Daoy (cell line): ENCODE measurements at places on chromosomes 2 and 18.

GRCh38 chr2:71610671-71611070, 157.3 kb downstream of the DYSF start:
- DNase-seq, result no peak

DNA sequence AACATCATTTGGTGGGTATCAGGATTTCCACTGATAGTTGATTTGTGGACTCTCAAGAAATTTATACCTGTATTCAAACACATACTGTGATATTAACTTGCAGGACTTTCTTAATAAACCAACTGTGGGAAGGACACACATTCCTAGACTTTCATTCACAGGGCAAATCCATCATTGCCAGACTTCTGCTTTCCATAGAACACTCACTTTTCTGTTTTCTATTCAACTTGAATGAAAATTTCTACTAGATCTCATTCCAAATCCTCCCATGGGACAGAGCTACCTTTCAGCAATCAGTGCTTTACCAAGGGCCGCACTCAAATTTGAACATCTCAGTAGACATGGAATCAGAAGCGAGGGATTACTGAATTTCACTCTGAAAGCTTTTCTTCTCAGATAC, 612.5 kb downstream of the IRS1 start:
- DNase-seq, result no peak

GRCh38 chr2:41933585-41934320, 114.1 kb upstream of the PKDCC start:
- DNase-seq, result peak; percentile 81

GRCh38 chr2:143255086-143255485, 125.9 kb downstream of the ARHGAP15 start:
- no peak for DNase-seq

DNA sequence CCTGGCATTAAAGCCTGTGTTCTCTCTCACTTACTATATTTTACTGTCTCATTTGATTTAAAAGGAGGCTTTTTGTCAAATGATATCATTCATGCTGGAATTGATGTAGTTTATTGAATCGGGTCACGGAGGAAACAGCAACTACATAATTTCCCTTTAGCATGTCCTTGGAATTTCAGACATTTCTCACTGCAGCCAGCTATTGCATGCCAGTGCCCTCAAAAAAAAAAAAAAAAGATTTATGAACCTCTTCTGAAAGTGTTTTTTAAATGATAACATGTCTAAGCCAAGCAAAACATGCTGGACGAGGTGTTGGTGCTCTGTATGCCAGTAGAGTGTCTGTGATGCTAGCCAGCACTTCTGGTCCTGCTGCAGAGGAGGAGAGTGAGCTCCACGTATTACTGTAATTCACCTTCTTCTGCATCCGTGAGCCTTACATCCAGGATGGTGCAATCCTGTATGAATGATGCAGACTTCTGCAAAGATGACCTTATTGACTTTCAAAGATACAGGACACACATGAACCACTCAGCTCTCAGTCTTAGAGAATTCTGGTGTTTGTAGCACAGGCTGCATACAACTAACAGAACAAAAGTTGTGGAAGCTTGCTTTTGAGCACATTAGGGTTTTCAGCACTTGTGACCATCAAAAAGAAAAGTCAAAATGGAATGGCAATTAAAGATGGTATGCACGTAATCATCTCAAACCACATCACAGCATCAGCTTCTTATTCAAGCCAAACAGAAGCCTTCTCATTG, 31.1 kb downstream of the UGP2 start:
- DNase-seq, result no peak

- DNase-seq, result peak; percentile 9
Measured at GRCh38 chr2:48600917-48601316, 16.7 kb upstream of the GTF2A1L start.

GRCh38 chr2:240162032-240162431, 21.6 kb upstream of the OTOS start:
- DNase-seq, result no peak

DNA sequence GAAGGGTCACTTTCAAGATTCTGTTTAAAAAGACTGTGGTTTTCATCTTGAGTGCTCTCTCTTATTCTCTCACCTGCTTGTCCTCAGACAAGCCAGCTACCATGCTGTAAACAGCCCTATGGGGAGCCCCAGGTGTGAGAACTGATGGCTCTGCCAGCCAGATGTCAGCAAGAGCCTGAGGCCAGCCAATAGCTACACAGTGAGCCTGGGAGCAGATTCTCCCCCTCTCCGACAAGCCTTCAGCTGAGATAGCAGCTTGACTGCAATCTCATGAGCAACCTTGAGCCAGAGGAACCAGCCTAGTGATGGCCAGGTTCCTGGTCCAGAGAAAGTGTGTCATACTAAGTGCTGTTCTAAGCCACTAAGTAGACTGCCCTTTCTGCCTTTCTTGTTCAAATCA, 272.1 kb downstream of the NAPG start:
- DNase-seq, result no peak

GRCh38 chr2:172050479-172051125, 34.7 kb upstream of the DLX1 start:
- DNase-seq, result no peak

- DNase-seq, result peak; percentile 43
Measured at GRCh38 chr2:71925268-71926088, 222.2 kb downstream of the CYP26B1 start.

DNA sequence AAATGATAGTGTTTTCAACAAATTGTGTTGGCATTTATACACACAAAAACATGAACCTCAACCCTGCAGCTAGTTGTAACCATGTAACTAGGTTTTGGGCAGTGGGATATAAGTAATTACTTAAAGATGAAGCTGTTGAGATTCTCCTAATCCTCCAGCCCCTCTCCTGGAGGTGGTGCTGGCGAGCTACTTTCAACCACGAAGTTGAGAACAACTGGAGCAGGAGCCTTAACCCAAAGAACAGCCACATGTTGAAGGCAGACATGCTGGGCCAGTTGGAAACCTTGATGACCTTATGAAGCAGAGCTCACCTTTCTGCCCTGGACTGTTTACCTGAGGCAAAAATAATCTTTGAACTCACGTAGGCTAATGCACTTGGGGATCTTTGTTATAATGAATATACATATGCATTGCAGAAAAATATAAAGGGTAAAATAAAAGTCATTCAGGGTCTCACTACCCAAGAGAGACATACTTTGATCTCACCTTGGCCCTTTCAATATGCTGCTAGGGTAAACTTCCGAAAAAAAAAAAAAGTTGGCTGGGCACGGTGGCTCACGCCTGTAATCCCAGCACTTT, 89.6 kb upstream of the NPAS2 start:
- DNase-seq, result peak; percentile 80

DNA sequence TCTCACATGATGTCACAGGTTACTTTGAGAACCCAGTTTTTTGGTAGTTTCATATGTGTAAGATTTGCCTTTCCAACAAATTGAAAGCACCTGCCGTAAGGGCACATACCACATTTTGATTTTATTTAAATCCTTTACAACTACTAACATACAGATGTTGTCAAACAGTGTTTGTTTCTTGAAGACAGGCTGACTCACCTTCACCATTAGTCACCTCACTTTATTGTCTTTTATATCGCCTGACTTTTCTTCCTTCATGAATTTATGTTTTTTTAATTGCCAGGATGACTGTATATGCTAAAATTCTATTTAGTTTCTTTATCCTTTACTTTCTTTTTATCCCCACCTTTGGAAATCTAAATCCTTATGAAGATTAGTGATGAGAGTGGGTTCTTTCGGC, 886.7 kb downstream of the SUCLG1 start:
- DNase-seq, result no peak

DNA sequence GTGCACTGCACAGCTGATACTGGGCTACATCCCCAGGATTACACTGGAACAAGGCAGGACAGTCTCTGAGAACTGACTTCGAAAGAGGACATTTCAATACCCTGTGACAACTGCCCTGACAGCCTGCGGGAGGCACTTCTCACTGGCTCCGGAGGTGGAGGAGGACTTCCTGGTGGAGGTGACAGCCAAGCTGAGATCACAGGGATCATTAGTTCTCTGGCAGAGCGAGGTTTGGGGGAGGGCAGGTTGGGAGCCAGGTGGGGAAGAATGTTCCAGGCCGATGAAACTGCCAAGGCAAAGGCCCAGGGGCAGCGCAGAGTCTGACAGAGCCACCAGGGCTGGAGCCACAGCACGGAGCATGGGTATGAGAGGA, 28.0 kb upstream of the NPAS2 start:
- no peak for DNase-seq

DNA sequence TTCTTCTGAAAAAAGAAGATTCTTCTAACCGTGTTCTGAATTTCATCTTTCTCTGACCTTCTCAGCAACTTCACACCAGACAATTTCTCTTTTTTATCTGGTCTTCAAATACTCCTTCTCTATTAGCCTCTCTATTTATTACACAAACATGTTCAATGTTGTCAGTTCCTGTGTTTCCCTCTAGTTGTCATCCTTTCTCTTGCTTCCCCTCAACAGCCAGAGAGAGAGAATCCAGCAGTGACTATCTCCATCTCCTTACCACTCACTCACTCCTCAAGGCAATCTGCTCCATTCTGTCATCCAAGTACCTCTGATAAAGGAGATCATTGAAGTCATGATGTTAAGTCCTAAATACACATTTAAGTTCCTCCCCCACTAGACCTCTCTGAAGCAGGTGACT, 491.9 kb upstream of the CHAC2 start:
- no peak for DNase-seq

DNA sequence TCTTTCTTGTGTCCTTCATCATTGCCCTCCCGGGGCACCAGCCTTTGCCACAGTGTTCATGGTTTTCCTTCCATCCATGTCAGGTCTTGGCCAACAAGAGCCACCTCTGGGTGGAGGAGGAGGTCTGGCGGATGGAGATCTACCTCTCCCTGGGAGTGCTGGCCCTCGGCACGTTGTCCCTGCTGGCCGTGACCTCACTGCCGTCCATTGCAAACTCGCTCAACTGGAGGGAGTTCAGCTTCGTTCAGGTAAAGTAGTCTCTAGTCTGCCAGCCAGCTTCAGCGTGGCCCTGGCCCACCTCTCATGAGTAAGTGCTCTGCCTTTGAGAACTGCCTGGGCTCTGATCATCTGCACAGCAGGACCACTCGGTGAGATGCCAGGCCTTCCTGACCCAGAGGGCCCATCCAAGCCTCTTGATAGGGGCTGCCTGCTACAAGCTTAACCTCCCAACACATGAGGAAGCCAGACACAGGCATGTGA, 31.0 kb downstream of the STEAP3 start:
- DNase-seq, result no peak

GRCh38 chr18:12423820-12424219, 16.1 kb downstream of the PRELID3A start:
- no peak for DNase-seq

- DNase-seq, result no peak
Measured at GRCh38 chr2:200353874-200354273, 47.4 kb downstream of the SPATS2L start.

DNA sequence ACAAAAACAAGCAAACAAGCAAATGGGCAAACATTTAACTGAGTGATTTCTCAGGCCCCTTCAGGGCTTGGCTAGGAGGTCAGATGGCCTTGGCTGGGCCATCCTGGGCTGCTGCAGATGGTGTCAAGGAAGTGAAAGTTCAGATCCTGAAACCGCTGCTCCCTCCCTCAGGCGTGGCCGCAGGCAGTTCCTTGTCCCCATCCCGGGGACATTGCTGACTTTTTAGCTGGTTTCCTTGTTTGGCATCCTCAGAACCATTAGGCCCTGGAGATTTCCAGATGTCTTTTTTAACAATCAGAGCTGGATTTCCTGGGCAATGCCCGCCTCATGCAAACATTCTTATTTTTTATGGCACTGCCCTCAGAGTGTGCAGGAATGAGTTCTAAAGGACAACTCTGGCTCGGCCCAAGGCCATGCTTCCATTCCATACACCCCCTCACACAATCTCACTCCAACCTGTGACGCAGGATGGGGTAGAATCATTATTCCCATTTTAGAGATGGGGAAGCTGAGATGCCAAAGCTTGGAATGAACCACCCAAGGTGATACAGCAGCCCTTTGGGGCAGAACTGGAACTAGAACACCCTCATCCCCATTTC, 86.1 kb upstream of the ZCCHC2 start:
- no peak for DNase-seq

DNA sequence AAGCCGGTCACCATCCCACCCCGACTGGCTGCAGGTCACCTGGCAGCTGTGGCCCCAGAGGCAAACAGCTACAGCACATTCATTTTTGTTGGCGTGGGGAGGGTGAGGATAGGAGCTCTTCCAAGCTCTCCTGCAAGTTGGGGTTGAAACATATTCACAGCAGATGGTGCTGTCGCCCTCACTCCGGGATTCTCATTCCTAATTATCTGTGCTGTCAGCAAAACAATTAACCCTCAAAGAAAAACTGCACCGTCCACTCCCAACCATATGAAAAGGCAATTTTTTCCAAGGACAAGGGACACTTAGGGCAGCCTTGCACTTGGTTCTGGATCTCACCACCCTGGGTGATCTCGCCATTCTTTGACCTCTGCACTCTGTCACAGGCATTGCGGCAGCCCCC, 68.6 kb downstream of the ZBTB7C start:
- DNase-seq, result no peak

GRCh38 chr2:131029812-131030211, 63.4 kb downstream of the FAM168B start:
- DNase-seq, result no peak

- DNase-seq, result no peak
Measured at GRCh38 chr18:43932140-43932539, 654.9 kb upstream of the SYT4 start.

GRCh38 chr2:10350761-10351160, 48.1 kb downstream of the HPCAL1 start:
- no peak for DNase-seq

DNA sequence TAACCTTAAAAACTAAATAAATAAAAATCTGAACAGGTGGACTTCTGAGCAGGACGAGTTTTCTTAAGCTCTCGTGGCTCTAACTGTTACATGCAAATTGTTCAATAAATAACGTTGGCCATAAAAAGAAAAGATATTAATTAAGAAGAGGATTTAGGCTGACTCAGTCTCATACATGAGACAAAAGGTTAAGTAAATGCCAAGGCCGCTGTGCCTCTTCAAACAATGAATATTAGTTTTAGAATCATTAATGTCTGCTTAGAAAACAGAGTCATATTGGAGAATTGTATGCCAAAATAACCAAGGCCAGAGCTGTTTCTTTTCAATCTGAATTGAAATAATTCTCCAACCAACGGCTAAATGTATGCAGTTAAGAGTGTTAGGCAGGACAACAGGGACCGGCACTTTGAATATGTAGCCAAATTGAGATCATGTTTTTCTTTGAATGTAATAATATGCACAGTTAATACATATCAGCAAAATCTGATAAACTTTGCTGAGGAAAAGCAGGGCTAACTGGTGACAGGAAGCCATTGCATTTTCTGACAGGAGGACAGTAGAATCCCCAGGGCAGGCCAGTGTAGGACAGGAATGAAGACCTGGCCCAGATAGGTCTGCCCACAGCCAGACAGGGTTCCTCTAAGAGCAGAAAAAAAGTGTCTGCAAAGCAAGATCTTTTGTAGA, 1041.4 kb upstream of the FANCL start:
- DNase-seq, result no peak

DNA sequence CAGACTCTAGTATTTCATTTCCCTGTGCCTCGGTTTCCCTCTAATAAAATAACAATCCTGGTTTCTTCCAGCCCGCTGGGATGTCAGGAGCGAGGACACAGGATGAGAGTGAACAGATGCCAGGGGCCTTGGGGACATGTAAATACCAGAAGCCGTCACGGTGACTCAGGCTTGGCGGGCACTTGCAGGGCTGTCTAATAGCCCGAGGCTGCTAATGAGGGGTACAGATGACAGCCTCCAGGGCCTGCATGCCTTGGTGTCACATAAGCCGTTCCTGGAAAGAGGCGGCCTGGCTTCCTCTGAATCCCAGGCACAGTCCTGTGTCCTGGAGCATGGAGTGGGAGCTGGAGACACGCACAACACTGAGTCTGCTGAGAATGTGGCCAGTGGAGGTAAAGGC, 28.2 kb downstream of the HS1BP3 start:
- DNase-seq, result no peak
